ENCODE measurements at places on chromosomes 4 and X. TPM values are rescaled to one million over a fixed set of nuclear protein-coding genes. Genes with fewer than 3 reads are reported as not detected.

The ADAMTS3 gene
- 0.07 TPM for total RNA-seq

DNA sequence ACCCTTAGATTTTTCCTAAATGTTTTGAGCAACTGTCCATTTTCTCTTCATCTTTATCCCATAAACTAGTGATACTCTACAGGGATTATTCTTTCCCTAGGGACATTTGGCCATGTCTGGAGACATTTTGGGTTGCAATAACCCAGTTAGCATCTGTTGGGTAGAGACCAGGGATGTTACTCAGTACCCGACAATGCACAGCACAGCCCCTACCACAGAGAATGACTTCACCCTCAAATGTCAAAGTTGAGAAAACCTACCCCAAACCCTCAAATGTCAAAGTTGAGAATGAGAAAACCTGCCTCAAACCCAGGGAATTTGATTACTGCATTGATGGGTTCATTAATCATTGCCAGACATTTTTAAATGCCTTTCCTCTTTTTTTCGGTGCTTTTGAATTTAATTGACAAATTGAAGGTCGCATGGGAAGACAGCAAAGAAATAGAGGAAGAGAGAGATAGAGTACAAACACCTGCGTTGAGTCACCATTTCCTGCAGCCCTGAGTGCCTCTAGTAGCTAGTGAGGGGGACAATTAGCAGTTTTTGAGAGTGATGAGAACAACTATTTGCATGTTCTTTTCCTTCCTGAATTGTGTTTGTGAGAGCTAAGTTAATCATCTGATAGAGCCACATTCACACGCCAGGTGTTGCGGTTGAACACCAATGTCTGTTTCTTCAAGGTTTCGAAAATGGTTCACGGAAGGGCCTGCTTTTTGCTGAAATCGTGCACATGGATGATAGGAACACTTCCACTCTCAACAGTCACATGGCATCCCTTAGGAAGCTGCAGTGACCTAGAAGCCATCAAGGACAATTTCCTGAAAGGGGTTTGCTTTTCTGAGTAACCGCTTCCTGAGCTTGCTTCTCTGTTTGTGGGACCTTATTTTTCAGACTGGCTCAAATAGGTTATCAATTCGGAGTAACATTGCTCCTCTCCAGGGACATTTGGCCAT, 203.9 kb upstream of the VCX3A start:
- H3K27ac ChIP-seq, result no peak overlapping the region
- peaks cover 8% of the 10 kb centered on the region for H3K36me3 ChIP-seq
- no peaks in the 10 kb centered on the region for H3K27me3 ChIP-seq
- H3K4me1 ChIP-seq, result no peaks in the 10 kb centered on the region
- H3K4me3 ChIP-seq, result no peak overlapping the region
- no peak for DNase-seq

- no peaks in the 10 kb centered on the region for H3K27me3 ChIP-seq
- no peak overlapping the region for H3K4me3 ChIP-seq
- no peak overlapping the region for H3K27ac ChIP-seq
- peaks cover 9% of the 10 kb centered on the region for H3K36me3 ChIP-seq
Measured at GRCh38 chr4:2822461-2823300, 21.0 kb upstream of the ADD1 start.

The QDPR gene
- 25.8 TPM for total RNA-seq

GRCh38 chrX:10622197-10622596, 1.8 kb upstream of the MID1 start:
- H3K36me3 ChIP-seq, result peaks cover 34% of the 10 kb centered on the region
- peaks cover 19% of the 10 kb centered on the region for H3K4me1 ChIP-seq
- no peak overlapping the region for H3K4me3 ChIP-seq
- no peak overlapping the region for H3K27ac ChIP-seq
- DNase-seq, result no peak

DNA sequence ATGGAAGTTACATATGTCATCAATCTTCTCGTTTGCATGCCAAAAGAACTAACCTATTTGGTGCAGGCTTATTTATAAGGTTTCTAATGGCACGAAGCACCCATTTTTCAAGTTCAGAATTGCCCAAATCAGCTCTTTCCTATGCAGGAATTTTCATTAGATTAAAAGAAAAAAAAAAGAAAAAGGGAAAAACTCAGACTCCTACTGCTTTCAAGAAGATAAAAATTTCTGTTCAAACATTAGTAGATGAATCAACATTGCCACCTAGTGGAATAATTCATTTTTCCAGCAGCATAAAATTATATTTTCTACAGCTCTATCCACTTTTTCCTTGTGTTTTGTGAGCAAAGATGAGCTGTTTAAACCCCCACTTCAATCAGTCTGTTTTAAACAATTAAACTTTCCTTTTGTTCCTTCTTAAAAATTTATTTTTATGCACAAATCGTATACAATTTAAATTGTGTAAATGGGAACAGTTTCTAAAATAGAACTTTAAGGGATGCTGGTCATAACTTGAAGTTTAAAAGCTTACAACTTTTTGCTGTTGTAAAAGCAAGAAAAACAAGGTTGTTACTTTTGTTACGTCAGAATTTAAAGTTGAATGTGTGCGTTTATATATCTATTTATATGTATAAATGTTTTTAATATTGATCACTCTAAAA, 309.9 kb downstream of the ARAP2 start:
- H3K27me3 ChIP-seq, result peaks cover 10% of the 10 kb centered on the region
- H3K4me1 ChIP-seq, result no peaks in the 10 kb centered on the region
- H3K36me3 ChIP-seq, result no peaks in the 10 kb centered on the region
- no peak overlapping the region for H3K4me3 ChIP-seq
- no peak for DNase-seq

GRCh38 chr4:1968686-1969295, 40.0 kb downstream of the NELFA start:
- no peak overlapping the region for H3K27ac ChIP-seq
- no peak overlapping the region for H3K4me3 ChIP-seq
- no peak for DNase-seq
- peaks cover 52% of the 10 kb centered on the region for H3K36me3 ChIP-seq
- no peaks in the 10 kb centered on the region for H3K27me3 ChIP-seq

The SPARCL1 gene
- not detected for total RNA-seq

DNA sequence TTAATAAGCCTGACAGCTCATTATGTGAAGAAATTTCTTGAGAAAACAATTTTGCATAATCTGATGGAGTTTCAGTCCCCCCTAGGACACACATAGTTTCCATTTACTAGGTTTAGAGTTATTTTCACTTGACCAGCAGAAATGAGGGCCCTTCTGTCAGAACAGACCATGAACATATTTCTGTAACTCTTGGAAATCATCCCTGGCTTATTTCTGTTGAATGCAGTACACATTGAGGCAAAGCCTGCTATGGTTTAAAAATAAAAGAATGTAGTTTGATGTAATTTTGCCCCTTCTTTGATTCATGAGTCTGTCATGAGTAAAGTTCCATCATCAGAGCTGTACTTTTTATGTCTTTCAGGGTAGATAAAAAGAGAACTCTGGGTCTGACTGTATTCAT, 104.6 kb upstream of the ETNPPL start:
- H3K27me3 ChIP-seq, result peaks cover 16% of the 10 kb centered on the region
- H3K36me3 ChIP-seq, result no peaks in the 10 kb centered on the region
- DNase-seq, result no peak
- H3K27ac ChIP-seq, result no peak overlapping the region
- H3K4me1 ChIP-seq, result no peaks in the 10 kb centered on the region
- H3K4me3 ChIP-seq, result no peak overlapping the region

GRCh38 chr4:183326853-183327252, 4.6 kb upstream of the CLDN24 start:
- no peaks in the 10 kb centered on the region for H3K27me3 ChIP-seq
- H3K4me1 ChIP-seq, result peaks cover 13% of the 10 kb centered on the region
- H3K4me3 ChIP-seq, result no peak overlapping the region
- no peak overlapping the region for H3K27ac ChIP-seq
- peaks cover 3% of the 10 kb centered on the region for H3K36me3 ChIP-seq

The S100P gene
- total RNA-seq, result 365 TPM

The HPSE gene
- 5.1 TPM for total RNA-seq

- no peaks in the 10 kb centered on the region for H3K36me3 ChIP-seq
- no peak overlapping the region for H3K27ac ChIP-seq
- H3K4me1 ChIP-seq, result no peaks in the 10 kb centered on the region
- DNase-seq, result no peak
- H3K4me3 ChIP-seq, result no peak overlapping the region
- peaks cover 86% of the 10 kb centered on the region for H3K27me3 ChIP-seq
Measured at GRCh38 chrX:11609109-11609508, 56.6 kb downstream of the ARHGAP6 start.

DNA sequence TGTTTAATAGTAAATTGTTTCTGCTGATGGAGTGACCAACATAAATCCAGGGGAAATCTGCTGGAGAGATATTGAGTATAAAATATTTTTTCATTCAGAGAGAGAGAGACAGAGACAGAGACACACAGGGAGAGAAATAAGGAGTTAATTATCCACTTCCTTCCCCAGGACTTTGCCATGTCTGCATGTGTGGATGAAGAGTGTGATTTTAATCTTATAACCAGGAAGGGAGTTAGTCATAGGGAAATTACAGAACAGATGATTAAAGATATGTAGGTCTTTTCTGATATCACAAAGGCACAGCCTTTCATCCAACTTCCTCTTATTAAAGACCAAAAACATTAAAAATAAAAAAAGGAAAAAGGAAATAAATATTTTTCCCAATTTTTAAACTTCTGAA, 526.3 kb downstream of the SPRY1 start:
- no peak overlapping the region for H3K4me3 ChIP-seq
- no peaks in the 10 kb centered on the region for H3K27me3 ChIP-seq
- no peaks in the 10 kb centered on the region for H3K4me1 ChIP-seq
- DNase-seq, result no peak
- H3K27ac ChIP-seq, result no peak overlapping the region

- DNase-seq, result no peak
- H3K27ac ChIP-seq, result no peak overlapping the region
- peaks cover 32% of the 10 kb centered on the region for H3K36me3 ChIP-seq
- H3K4me1 ChIP-seq, result peaks cover 20% of the 10 kb centered on the region
- H3K4me3 ChIP-seq, result no peak overlapping the region
Measured at GRCh38 chrX:37347420-37347819, 1.7 kb upstream of the PRRG1 start.

DNA sequence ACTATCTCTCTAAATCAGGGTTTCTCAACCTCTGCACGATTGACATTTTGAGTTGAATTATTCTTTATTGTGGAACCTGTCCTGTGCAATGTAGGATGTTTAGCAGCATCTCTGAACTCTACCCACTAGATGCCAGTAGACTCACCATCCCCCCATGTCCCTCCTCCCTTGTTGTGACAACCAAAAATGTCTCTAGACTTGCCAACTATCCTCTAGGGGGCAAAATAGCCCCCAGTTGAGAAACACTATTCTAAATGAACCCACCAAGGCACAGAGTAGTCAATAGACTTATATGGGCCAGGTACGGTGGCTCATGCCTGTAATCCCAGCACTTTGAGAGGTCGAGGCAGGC, 49.1 kb upstream of the GAB1 start:
- no peaks in the 10 kb centered on the region for H3K27me3 ChIP-seq
- DNase-seq, result no peak
- H3K4me3 ChIP-seq, result no peak overlapping the region
- no peaks in the 10 kb centered on the region for H3K36me3 ChIP-seq

The TCP11X2 gene
- not detected for total RNA-seq

DNA sequence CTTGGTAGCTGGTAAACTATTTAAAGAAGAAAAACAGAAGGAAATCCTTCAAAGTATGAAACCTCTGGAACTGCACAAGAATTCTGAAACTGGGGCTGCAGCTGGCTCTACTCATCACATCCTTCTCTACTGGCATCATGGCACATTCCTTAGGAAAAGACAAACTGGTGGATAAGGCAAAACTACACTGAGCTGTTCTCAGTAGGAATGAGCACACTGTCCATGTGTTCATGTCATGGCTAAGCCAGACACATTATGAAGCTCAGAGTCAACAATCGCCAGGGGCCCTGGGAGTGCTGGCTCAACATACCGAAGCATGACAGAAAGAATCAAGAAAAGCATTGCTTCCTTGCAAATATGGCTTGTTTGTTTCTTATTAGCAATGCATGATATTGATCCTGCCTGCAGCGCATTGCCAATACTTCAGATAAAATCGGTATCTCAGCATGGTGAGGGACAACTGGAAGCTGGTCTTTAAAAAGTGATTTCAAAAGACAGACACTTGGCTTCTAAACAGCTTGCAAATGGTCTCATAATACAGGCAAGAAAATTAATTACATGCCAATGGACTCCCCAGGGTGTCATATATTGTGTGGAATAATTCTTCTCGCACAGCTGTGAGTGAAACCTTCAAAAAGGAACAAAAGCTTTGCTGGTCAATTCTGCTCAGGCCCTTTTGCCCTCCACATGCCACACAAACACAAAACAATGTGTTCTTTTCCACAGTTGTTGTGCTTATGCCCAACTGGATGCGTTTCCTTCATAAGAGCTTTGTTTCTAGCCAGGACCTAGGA, 300.2 kb upstream of the VCX start:
- H3K36me3 ChIP-seq, result no peaks in the 10 kb centered on the region
- H3K4me3 ChIP-seq, result no peak overlapping the region
- no peak for DNase-seq

DNA sequence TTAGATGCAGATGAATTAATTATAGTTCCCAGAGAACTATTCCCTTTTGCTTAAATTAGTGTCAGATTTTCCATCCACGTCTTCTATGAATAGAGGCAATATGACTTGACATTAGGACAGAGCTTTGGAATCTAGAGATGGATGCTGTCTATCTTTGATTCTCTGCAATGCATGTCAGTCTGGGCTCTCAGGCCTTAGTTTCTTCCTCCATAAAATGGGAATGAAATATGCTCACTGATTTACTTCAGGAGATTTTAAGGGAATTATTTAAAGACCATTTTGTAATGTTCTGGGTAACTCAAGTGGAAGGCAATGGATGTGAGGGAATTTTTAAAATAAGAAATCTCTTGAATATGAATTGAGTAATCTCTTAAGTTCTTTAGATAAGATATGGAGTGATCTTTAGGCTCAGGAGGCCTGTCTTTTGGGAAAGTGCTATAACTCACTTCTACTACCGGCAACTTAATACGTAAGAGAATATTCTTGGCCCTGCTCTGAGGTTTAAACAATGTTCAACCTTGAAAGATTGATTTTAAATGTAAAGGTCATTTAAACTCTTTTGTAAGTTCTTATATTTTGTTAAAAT, 29.0 kb downstream of the MGST2 start:
- H3K4me3 ChIP-seq, result no peak overlapping the region
- no peak for DNase-seq
- no peaks in the 10 kb centered on the region for H3K36me3 ChIP-seq
- H3K4me1 ChIP-seq, result no peaks in the 10 kb centered on the region
